ENCODE measurements at places on chromosomes 6 and 20.

DNA sequence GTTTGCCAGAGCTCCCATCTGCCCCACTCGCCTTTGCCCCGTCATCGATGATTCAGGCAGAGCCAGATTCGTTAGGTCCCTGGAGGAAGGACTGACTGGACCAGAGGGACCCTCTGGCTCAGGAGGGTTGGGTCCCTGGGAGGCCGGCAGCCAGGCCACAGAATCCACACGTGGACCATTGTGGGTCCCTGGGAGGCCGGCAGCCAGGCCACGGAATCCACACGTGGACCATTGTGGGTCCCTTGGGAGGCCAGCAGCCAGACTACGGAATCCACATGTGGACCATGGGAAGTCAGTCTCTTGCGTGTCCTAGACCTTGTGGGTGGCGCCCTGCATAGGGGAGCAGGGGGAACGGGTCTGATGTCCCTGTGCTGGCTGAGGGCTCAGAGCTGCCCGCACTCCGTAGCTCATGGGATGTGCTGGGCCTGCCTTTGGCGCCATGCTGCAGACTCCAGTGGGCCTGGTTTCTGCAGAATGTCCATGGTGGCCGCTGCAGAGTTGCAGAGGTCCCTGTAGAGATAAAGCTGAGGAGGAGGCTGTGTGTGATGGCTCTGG lies 23.5 kb downstream of the UCKL1 start:
- DNase-seq = no peak

DNA sequence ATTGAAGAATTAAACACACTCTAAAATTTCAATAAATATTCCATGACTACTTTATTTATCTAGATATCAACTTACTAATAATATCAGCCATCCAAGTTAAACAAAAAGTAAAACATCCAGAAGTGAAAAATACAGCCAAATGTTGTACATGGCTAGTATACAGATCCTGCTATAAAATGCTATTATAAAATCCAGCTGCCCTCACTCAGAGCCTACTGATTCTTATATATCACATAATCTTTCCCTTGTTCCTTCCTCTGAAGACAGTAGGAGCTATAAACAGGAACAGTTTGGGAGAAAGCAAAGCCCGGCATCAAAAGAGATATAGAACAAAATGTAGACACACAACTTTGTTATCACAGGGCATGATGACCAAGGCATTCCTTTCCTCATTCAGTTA lies 212.9 kb downstream of the PLCB4 start:
- no peak for DNase-seq

DNA sequence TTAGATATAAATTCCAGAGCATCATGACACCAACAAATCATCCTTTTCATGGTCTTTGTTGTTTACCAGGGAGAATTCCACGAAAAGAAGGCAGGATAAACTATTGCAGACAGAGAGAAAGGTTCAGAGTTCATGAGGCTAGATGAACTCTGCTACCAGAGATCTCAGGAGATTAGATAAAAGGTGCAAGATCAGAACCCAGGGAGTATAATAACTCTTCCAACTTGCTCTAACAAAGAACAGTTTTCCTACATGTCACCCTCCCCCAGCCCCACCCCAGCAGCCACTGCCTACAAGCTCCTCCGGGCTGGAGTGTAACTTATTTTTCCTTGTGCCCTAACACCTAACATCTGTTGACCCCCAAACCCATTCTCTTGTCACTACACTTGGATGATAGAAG lies 13.9 kb upstream of the CITED2 start:
- no peak for DNase-seq

- no peak for DNase-seq
Measured at GRCh38 chr20:54197621-54198604, 10.0 kb upstream of the PFDN4 start.

DNA sequence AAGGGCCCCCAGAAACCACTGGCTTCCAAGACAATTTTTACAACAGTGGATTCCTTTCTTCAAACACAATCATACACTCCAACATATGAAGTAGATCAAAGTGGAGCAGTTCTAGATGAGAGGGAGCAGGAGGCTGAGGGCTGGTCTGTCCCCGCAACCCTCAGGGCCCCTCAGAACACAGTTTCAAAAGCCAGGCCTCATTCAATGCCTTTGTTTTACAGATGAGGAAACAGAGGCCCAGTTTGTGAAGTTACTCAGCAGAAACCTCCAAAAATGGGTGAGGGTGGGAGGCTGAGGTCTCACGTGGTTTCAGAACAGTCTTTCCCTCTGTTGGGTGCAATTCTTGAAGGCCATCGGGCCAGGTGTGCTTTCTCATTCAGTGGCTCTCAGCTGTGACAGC lies 134.9 kb downstream of the SCML4 start:
- no peak for DNase-seq

- DNase-seq = no peak
Measured at GRCh38 chr20:38962928-38963401, 821 bp downstream of the DHX35 start.

GRCh38 chr6:150492507-150492906 lies 107.2 kb upstream of the PLEKHG1 start:
- no peak for DNase-seq

DNA sequence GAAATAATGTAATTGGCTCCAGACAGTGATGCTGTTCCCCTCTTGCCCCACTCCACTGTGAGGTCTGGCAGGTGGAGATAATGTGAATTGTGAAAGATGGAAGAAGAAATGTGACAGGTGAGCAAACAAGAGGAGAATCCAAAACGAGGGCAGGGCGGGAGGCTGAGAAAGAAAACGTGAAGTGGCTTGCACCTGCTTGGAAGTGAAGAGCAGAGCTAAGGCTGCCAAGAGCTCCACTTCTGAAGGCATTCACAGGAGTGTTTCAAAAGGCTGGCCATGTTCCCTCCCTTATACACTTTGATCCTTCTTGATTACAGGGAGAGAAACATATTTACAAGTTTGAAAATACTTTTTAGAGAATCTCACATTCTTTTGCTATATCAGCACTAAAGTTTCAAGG lies 359.4 kb downstream of the EPHA7 start:
- no peak for DNase-seq

GRCh38 chr6:166626177-166627032 lies 646 bp downstream of the RPS6KA2 start:
- DNase-seq = no peak

- DNase-seq = no peak
Measured at GRCh38 chr6:11854408-11855165, 76.0 kb upstream of the ADTRP start.

GRCh38 chr6:85078058-85078457 lies 313.7 kb upstream of the TBX18 start:
- no peak for DNase-seq

DNA sequence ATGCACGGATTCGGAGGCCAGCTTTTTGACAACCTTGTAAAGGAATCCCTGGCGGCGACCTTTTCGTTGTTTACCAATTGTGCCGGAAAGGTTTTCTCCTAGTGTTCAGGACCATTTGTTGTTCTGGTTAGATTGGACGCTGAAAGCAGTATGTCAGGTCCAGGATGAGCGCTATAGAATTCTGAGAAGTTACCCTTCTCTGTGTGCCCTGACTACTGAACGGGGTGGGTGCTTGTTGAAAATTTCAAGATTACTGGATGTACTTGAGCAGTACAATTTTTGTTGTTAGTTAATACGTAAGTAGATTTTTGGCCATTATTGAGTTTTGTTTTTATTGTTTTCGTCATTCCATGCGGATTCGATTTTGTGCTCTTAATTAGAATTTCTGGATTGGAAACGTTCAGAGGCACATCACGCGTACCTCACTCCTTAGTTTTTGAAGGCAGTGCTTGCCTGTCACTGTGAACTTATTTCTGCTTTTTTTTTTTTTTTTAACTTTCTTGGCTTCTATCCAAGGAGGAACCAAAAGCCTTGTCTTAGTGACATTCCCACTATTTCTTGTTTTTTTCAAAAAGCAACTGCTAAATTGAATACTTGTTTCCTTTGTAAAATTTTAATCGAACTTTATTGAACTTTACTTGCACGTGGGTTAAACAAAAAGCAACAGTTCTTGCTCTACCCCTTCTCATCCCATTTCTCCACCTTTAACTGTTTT lies 898 bp downstream of the XRN2 start:
- no peak for DNase-seq

GRCh38 chr6:39416728-39417127 lies 94.2 kb upstream of the KCNK16 start:
- DNase-seq = no peak

- DNase-seq = no peak
Measured at GRCh38 chr6:30544666-30545272, 11.5 kb downstream of the GNL1 start.

DNA sequence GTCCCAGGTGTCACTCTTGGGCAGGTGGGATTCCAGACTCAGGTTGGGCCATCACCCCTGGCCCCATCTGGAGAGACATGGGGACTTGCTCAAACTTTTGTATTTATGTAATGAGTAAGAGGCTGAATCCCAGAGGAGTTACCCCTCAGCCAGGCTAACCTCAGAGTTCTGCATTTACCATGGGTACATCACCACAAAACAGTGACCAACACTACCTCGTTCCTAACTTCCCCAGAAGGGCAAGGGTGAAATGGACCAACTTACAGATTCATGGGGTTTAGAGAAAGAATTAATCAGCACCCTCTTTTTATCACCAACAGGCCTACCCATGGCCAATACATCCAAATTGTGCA lies 259.9 kb upstream of the MARCKS start:
- no peak for DNase-seq

DNA sequence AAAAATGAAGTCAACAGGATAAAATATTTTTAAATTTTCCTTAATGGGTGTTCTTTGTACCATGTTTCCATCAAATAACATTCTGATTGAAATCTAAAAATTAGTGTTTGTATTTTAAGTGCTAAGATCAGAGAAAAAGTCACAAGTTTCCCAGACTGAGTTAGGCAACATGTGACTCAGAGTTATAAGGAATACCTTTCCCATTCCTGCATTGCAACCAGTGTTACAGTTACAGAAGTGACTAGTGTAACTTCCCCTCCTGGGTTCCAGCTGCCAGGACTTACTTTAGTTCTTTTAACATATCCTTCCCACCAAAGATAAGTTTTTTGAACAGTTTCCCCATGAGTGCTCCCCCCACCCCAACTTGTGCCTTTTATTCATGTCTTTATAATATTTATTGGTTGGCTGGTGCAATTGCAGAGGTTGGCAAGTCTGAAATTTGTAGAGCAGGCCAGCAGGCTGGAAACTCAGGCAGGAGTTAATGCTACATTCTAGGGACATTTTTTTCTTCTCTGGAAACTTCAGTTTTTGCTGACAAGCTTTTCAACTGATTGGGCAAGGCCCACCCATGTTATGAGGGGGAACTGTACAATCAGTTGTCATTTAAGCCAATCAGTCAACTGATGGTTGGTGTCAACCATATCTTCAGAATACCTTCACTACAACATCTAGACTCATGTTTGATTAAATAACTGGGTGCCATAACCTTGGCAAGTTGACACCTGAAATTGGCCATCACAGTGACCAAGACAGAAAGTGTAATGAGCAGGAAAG lies 22.9 kb upstream of the ESR1 start:
- DNase-seq = no peak

GRCh38 chr6:138593124-138593877 lies 94.0 kb upstream of the NHSL1 start:
- DNase-seq = no peak

GRCh38 chr20:38805958-38806854 lies 709 bp downstream of the PPP1R16B start:
- no peak for DNase-seq

DNA sequence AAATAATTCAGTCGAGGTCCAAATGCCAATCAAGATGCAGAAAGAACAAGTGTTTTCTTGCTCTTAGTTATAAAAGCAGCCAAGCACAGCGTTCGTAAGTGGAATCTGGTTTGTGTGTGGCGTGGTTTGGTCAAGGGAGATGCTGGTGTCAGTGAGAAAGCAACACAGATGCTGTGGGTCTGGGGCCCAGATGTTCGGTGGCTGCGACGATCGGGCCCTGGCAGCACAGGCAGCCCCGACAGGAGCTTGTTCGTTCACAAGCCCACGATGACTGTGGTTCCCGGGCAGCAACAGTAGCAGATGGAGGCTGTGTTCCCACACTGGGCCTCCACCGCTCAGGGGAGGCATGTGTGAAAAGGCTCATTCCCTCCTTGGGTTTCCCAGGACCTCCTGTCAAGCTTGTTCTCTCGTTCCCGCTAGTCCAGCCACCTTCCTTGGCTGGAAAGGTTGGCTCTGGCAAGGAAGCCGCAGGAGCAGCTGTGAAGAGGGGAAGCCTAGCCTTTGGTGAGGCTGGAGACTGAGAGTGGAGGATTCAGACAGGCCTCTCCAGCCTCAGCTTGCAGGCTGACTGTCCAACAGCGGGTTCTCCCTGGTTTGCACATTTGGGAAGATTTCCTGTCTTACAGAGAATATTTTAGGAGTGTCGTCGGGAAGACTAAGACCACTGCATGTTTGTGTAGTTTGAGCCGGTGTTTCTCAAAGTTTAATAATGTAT lies 304.7 kb downstream of the QKI start:
- no peak for DNase-seq

GRCh38 chr6:75830959-75831885 lies 82.2 kb downstream of the MYO6 start:
- no peak for DNase-seq

DNA sequence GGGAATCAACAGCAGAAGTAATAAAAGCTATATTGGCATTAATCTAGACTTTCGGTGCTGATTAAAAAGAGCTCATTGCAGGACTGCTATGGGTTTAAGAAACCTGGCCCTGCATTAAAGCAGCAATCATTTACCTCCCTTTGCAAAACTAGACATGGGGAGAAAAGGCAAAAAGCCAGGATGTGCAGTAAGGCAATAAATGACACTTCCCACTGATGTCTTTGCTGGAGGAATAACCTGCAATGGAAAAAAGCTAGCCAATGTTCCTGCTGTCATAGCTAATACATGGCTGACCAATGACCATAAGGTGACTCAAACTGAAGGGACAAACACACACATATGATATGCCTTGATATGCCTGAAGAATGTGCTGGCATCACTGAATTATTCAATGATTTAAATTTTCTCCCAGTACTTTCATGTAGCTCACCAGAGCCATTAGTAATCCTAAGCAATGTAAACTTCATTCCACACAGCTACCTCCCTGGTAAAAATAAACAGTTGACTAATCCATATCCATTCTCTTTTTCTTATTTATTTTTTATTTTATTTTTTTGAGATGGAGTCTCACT lies 8.7 kb downstream of the DNAAF9 start:
- DNase-seq = no peak

- DNase-seq = no peak
Measured at GRCh38 chr6:22600059-22600458, 30.7 kb downstream of the HDGFL1 start.
